ENCODE measurements at places on chromosomes 3 and 15.

DNA sequence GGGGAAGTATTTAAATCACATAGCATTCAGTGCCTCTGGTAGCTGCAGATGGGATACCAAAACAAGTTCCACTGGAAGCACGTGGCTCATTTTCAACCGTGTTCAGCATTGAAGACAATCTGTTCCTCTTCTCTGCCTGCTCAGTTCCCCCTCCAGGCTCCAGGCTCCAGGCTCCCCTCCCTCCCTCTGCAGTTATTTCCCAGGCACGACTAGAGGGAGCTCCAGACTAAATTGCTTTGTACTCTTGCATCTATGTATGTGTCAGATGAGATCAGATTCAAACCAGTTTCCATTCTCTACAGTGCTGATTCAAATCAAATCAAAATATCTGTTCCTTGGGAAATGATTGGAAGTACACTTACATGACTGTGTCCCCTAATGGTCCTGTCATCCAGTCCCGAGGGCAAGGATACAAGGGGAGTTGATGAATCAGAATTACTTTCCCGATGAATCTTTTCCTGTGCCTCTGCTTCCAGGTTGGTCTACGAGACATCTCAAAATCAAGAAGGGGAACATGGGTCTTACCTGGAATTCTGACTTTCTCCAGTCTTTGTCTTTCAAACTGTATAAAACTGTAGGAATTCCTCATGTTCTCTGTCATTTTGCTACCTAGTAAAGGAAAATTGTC is 600.5 kb downstream of the EDEM1 start:
- DNase-seq = no peak

DNA sequence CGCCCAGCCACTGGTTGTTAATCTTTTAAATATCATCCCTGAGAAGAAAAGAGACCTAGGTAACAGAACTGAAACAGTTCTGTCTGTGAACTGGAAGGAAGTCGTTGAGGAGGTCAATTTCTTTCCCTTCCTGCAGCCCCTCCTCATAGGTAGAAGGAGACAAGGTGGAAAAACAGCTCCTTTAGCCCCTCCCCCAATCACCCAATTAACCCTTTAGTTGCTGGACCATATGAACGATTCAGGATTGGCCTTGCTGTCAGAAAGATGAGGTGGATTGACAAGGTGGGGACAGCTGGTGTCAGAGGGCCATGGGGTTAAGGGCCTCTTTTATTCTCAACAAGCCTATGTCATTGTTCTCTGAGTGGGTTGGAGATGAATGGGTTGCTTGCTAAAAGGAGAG is 36.0 kb upstream of the ZNF445 start:
- DNase-seq = no peak

- no peak for DNase-seq
Observed at GRCh38 chr3:113546414-113546893, 14.1 kb downstream of the SIDT1 start.

DNA sequence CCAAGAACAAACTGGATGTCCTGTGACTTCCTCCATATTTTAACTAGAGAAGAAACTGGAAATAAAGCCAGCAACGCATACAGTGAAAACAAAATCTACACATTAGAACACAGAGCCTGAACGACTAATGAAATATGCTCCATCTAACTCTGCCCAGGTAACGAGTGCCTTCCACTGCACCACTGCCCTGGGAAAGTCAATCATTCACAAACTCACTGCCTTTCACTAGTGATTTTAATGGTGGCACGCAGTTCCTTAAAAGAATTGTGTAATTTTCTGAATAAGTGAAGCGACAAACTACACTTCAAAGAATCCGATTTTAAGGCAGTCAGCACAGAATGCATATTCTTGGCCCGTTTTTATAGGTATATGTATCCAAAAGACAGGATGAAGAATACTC is 416.0 kb downstream of the SHQ1 start:
- DNase-seq = no peak

- peak; percentile 76 for DNase-seq
Observed at GRCh38 chr15:59879506-59880265, 124.4 kb upstream of the FOXB1 start.

DNA sequence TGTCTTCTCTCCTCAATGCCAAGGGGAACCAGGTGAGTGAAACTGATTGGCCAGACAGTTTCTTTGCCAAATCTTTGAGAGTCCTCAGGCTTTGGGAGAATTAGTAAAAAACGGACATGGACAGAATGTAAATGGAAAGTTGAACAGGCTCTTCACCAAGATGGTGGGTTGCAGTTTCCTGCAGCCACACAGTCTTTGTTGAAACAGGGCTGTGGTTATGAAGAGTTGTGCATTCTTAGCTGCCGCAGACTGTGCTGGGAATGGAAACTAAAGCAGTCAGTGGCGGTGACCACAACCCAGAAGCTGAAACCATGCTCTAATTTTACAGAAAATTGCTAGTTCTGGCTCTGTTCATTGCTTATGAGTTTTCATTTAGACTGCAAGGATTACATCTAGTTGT is 42.1 kb upstream of the TASOR start:
- no peak for DNase-seq

GRCh38 chr15:78339559-78339958 is 594 bp upstream of the CRABP1 start:
- DNase-seq = no peak

DNA sequence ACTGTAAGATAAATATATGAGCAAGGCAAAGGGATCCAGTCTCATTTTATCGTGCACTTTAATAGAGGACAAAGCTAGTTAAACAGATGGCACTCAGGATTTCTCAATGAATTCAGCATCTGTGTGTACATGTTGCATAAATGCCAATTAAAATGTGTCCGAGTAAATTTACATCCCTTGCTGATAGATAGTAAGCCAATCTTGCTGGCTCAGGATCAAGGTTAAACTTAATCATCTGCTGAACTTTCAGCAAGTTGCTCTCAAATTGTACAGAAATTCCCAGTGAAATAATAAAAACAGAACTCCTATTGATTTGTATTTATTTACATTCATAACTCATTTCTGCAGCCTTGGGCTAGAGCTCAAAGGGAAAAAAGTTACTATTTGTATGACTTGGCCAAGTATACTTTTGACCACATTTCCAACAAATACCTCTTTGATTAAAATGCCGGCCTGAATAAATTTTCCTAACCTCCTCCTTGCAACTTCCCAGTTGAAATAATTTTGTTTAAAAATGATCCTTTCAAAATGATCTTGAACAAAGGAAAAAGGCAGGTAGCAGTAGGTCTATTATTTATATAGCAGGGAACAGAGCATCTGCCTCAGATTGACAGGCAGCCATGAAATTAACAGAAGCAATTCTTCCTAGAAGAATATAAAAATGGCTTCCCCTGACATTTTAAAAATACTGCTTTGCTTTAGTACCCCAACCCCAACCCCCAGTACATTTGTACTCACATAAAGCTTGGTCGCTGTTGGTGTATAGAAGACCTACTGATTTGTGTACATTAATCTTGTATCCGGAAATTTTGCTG is 1001.9 kb downstream of the ROBO1 start:
- peak; percentile 55 for DNase-seq

DNA sequence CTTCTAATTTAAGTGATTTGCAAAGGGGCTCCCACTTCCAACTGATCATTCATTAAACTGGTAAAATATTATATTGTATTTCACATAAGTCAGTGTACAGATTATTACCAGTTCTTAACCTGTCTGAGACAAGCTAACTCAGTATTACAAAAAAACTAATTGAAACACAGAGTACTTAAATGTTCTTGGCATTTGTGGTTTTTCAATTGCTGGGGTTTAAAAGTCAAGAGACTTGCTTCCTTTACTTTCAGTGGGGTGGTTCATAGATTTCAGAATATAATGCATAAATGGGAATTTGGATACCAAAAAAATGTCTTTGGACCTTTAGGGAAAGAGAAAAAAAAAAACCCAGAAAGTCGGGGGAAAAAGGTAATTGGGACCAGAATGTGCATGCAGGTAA is 85.0 kb downstream of the ATP10A start:
- no peak for DNase-seq

DNA sequence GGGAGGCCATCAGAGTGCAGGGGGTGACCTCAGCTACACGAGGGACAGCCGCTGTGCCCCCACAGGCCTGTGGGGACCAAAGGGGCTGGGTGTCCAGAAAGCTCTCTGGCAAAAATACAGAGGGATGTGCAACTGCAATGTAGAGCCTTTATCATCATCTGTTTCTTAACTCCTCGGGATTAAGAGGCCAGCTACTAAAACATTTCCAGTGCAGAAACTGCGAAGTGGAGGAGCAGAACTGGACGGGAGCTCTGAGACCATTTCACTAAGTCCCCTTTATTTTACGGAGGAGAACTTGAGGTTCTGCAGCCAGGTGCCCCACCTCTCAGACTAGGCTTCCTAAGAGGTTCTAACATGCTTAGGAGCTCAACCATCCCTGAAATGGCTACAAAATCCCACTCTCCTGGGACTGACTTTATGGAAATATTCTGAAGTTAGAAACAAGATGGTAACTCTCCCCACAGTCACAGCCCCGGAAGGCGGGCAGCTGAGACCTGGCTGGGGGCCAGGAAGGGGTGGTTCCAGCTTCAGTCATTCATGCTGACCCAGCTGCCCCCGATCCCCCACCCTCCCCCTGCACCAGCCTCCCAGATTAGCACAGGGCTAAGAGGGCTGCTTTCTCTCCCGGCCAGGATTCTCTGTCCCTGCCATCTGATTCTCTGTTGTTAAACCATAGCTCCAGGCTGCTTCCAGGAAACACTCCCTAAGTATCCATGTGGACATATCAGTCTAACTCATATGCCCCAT is 40.3 kb downstream of the UMPS start:
- DNase-seq = no peak

DNA sequence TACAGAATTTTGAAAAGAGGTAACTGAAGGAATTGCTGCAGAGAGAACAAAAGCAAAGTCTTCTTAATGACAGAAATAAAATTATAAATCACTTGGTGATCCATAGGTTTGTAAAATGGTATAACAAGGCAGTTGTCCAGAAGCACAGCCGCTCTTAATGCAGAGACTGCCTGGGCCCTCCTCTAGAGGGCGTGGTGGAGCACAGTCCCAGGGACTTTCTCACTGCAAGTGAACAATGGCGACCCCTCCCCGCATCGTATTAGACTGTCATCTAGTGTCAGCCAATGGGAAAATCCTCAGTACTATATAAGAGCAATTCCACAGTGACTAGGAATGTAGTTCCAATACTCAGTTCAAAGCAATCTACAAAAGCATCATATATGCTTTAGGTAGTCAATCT is 26.4 kb upstream of the ZBED2 start:
- no peak for DNase-seq

DNA sequence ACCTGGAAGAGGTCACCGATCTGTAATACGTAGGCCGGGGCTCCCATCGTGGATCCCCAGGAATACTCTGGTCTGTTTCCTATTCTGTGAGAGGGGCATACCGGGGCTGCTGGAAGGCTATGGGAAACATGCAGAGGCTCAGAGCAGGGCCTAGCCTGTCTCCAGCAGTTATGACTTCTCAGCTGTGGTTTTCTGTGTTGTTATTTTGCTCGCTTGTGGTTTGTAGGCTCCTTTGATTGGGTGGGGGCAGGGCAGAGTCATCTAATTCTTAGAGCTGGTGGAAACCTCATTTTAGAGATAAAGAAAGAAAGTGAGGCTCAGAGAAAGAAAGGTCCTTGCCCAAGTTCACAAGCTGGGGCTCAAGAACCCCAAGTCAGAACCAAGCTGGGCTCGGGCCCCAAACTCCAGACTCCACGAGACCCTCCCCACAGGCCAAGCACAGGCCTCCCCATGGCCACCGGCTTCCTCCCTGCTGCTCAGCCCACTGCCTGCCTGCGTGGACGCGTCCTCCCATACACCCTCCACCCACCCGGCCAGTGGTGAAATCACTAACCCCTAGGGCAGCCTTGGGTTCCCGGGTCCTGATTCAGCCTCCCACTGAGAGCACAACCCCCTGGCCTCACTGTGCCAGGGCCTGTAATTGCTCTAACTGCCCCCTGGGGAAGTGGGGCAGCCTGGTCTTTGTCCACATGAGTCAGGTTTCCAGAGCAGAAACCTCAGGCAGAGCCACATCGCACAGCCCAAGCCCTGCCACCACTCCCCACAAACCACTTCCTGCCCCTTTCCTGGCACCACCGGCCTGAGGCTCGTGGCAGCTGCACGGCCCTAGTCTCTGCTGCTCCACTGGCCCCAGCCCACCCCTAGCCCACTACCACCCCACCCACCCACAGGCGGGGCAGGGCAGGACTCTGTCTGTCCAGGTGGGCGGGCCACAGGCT is 270.8 kb downstream of the UACA start:
- DNase-seq = peak; percentile 91

- no peak for DNase-seq
Observed at GRCh38 chr3:12458901-12459300, 25.4 kb upstream of the TSEN2 start.

GRCh38 chr15:96410175-96411055 is 79.9 kb downstream of the NR2F2 start:
- no peak for DNase-seq

DNA sequence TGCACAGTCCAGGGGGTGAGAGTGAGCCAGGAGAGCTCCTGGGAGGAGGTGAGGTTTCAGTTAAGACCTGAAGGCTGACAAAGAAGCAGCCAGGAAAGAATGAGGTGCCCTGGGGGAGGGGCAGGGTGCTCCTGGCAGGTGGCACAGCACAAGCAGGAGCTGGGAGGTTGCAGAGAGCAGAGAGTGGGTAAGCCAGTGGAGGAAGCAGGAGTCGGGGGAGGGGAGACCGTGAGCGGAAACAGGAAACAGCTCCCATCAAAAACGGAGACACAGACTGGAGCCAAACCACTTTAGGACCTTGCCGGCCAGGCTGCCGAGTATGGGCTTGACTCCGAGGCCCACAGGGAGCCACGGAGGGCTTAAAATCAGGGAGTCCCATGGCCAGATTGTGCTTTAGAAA is 12.1 kb upstream of the FBLN2 start:
- no peak for DNase-seq

- DNase-seq = peak; percentile 74
Observed at GRCh38 chr3:48435774-48436476, 4.0 kb downstream of the CCDC51 start.

DNA sequence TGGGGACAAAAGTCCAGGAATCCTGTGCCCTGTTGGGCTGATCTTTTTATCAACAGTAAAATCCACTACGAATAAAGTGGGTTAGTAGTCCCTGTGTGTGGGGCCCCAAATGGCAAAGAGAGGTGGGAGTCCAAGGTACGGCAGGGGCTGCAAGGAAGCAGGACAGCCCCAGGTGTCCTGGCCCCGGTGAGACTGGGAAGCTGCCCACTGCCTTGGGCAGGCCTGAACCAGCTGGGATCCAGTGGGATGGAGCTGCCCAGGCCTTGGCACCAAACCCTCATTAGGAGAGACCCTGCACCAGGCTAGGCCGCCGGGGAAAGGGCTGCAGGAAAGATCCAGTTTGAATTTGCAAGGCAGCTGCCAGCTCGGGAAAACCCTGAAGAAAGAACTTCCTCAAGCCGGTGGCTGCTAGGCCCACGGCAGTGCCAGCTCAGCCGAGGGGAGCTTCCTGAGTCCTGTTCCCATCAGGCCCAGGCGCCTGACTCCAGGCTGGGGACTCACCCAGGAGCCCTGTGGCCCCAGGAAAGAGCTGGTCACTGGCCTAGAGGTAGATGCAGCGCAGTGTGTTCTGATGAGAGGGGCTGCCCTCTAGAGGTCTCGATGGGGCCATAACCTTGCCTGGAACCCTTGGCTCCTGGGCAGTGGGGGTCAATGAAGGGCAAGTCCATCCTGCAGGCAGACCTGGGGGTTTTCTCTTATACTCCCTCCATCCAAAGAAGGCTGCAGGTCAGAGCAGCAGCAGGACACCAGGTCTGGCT is 14.4 kb upstream of the GNAI2 start:
- no peak for DNase-seq

GRCh38 chr15:31866248-31866647 is 164.1 kb upstream of the CHRNA7 start:
- no peak for DNase-seq

Measured in AG10803 (cell line).